ENCODE measurements at places on chromosomes 11 and 22.

GRCh38 chr22:47929646-47930185 is 1167.3 kb downstream of the TBC1D22A start:
- DNase-seq: no peak

GRCh38 chr11:8705146-8705545 is 22.6 kb downstream of the RPL27A start:
- DNase-seq: no peak

GRCh38 chr22:37226514-37226913 is 14.2 kb upstream of the SSTR3 start:
- no peak for DNase-seq

DNA sequence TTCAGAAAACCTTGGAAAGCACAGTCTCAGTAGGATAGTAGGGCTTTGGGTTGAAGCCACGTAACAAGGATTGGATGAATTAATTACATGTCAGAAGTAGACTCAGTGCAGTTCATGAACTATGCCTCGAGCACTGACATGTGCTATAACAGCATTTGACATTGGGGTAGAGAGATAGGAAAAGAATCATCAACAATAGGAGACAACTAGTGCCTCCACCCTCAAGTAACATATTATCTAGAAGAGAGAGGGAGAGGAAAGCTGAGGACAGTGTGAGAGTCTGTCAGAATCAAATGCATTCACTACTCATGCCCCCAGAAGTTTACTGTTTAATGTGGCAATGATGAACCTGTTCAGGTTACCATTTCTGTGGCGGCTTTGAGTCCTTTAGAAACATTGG is 26.4 kb downstream of the MMP13 start:
- no peak for DNase-seq

DNA sequence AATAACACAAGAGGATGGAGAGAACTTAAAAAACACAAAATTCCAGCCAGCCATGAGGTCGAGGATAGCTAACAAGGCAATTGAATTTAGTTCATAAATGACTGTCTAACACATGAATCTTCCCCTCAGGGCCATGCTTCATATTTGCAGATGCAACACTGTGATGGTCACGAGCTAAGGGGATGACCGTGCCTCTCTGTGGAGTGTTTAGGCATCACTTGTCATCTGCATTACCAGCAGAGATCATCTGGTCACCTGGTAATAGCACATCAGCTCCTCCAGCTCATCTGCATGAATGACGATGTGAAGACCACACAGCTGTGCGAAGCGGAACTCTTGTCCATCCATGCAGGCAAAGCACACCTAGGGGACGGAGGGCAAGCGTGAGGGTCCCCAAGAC is 20.9 kb upstream of the SLC25A1 start:
- no peak for DNase-seq

DNA sequence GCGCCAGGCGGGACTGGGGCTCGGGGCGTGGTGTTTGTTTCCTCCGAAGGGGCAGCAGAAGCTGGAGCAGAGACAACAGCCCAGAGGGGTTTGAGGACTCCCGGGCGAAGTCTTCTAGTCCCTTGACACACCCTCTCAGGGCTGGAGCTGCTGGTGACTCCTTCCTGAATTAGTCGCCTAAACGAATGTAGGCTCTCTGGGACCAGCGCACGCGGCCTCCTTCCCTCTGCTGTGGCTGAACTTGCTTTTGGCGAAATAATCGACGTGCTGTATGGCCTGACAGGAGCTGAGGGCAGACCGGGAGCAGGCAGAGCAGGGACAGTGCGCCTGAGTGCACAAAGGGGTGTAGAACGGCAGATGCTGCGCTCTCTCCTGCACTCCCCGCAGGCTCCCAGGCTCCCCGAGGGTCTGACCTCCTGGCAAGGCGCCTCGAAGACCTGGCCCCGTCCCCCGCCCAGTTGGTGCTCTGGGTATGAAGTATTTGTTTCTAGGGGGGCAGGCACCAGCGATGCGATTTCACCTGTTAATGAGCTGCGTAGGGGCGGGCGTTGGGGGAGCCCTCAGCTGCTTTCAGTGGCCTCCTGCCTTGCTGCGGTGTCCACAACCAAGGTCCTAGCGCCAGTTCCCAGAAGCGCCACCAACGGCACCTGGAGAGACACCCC is 5.3 kb downstream of the SLC17A6 start:
- DNase-seq: no peak

GRCh38 chr11:68081691-68082090 is 39.5 kb downstream of the CHKA start:
- DNase-seq: no peak

DNA sequence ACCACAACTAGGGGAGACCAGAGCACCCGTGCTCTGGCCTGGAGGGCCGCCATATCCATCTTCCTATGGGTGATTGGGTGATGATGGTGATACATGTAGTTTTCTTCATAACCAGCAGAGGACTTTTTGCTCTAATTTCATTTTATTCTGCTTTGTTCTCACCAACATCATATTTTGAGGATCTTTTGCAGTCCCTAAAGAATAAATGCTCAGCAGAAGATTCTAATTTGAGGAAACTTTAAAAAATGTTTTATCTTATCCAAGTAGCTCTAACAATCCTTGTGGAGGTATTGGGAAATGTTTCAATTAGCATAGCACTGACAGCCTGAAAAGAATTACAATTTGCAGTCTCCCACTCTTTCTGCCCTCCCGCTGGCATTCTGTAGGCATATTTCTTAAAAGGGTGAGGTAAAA is 544.0 kb downstream of the NTM start:
- no peak for DNase-seq

DNA sequence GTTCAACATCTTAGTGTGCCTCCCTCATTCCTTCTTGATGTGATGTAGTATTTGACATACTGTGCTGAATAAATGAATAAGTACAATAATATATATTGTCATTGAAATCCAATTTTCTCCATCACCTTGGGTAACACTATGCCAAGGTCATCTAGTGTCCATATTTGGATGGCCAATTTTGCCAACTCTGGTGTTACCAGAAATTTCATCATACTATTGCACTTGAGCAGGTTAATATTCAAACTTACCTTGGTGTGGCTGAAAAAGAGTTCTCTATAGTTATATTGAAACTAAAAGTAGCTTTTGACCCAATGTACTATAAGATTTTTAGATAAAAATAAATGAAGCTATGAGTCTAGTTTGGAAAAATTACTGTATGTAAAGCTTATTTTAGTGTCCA is 98.2 kb upstream of the SLC6A5 start:
- DNase-seq: no peak

GRCh38 chr22:37020192-37020479 is 594 bp downstream of the MPST start:
- no peak for DNase-seq

GRCh38 chr11:116065191-116065895 is 561.1 kb upstream of the CADM1 start:
- DNase-seq: no peak

- no peak for DNase-seq
These were observed 81.7 kb downstream of the AMOTL1 start for GRCh38 chr11:94849839-94850238.

Data from NCI-H2081 (cell line).